ENCODE measurements at places on chromosomes 13 and 19.

GRCh38 chr19:2468596-2468995 is 7.3 kb upstream of the GADD45B start:
- no peak for DNase-seq

DNA sequence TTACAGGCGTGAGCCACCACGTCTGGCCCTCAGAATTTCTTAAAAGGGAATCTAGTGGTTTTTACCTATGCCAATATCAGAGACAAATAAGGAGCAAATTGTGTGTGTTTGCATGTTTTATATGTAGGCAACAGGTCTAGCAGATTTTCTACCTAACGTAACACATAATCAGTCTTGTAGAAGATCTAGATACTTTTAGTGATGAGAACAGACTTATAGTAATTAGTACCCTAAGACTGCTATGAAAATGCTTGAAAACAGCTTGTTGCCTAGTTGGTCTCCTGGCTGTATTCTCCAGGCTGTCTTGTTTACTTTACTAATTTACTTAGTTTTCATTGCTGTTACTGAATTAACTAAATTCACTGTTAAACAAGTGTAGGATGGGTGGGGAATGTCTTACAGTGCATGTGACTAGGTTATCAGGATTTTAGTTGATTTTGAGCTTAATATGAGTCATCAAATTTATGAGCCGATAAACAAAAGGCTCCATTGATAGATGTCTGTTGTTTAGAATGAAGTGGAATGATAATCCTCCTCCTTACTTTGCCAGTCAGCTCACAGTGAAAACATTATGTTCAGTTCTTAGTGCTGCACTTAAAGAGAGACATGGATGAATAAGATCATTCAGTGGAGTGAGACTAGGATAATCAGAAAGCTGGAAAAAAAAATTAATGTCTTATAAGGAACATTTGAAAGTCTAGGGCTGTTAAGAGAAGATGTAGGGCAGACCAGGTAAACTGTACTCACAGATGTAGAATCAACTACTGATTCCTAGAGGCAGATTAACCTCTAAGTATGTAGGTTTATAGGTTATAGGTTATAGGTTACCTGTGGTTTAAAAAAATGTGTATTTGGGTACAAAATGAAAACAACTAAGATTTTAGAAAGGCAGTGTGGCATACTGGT is 22.4 kb downstream of the GTF2F2 start:
- DNase-seq = no peak

DNA sequence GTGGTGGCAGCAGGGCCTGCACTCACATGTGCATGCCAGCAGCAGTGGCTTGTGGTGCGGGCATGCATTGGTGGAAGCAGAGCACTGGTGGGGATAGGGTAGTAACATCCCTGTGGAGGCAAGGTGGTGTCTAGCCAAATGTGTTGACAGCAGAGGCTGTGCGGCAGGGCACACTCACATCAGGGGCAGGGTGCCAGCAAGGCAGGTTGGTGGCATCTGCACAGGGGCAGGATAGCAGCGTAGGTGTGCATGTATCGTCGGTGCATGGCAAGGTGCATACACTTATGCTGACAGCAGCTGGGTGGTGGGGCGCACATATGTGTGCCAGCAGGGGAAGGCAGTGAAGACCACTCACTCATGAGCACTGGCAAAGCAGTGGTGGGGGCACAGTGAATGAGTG is 211.5 kb upstream of the CSNK1A1L start:
- DNase-seq = no peak

- DNase-seq = no peak
These were observed 62.6 kb downstream of the SLC10A2 start for GRCh38 chr13:103003631-103004030.

DNA sequence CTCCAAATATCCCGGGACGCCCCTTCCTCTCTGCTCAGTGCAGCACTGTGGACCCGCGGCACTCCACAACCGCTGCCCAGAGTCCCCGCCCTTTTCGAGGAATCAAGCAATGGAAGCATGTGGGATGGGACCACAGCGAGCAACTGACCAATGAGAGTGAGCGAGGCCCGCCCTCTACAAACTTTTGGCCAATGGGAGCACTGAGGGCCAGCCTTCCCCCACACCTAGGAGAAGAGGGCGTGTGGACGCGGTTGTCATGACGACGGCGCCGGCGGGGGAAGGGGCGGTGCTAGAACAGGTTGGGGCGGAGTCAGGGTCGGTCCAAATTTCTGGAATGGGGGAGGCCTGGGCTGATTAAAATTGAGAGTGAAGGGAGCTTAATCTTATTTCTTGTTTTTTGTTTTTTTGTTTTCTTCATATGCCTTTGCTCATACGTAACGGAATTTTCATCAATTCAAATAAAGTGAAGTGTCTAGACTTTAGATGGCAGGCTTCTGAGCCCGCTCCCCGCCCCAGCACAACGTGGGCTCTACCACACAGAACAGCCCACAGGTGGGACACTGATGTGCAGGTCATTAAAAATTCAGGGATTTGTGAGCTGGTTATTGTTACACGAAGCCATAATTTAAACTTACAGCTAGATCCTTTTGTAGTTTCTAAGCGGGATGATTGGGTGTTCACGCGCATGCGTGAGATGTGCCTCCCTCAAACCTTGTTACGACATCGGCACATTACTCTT is at the start of gene DNAAF3:
Gene DNAAF3, minus strand, starts transcription at position 84 of the 739 bp plus-strand sequence. CDS start 200 bp downstream, outside the sequence.
- DNase-seq = peak; percentile 96

GRCh38 chr13:47707414-47707813 is 293.7 kb downstream of the SUCLA2 start:
- DNase-seq = no peak

DNA sequence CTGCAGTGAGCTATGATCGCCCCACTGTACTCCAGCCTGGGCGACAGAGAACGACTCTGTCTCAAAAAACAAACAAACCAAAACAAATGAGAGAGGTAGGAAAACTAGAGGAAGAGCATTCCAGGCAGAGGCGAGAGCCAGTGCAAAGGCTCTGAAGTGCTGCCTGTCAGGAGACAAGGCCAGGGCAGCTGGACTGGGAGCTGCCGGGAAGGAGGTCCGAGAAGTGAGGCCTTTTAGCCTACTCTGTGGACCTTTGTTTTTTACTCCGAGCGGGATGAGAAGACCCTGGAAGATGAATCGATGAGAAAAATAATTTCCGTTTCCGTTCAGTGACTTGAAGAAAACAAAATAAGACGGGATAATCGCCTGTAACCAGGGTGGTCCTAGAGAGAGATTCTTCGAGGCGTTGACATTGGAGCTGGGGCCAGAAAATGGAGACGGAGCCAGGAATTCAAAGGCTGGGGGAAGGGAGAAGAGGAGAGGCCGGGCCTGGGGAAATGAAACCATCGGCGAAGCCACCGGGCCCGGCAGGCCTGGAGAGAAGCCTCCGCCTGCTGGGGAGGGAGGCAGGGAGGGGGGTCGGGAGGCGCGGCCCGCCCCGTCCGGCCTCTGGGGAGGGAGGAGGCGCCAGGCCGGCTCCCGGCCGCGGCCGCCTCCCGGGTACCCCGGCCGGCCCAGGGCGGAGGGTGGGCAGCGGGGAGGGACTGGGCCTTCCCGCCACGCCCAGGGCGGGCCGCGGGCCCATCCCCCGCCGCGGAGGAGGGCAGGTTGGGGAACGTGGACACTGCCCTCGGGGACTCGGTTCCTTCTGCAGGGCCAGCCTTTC is 7.8 kb upstream of the SERTAD1 start:
- DNase-seq = peak; percentile 50

DNA sequence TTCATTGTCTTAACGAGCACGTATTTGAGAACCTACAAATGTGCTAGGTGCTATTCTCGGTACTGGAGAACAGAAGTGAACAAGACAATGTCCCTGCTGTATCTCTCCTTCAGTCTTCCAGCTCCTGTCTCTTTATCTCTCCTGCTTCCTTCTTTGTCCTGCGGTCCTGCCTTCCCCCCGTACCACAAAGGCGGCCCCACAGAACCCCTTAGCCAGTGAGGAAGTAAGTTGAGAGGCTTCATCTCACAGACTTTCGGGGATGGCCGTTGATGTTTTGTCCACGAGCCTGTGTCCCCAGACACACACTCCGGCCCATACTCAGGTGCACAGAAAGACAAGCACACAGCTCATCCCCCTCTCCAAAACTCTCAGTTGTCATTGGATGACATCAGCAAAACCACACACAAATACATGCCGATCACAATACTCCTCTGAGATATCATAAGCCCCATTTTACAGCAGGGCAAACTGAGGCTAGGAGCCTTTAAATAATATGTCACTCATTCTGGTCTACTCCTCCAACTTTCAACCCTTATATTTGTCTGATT is 507 bp upstream of the SWSAP1 start:
- DNase-seq = no peak

GRCh38 chr13:78339927-78340326 is 263.4 kb downstream of the POU4F1 start:
- no peak for DNase-seq

DNA sequence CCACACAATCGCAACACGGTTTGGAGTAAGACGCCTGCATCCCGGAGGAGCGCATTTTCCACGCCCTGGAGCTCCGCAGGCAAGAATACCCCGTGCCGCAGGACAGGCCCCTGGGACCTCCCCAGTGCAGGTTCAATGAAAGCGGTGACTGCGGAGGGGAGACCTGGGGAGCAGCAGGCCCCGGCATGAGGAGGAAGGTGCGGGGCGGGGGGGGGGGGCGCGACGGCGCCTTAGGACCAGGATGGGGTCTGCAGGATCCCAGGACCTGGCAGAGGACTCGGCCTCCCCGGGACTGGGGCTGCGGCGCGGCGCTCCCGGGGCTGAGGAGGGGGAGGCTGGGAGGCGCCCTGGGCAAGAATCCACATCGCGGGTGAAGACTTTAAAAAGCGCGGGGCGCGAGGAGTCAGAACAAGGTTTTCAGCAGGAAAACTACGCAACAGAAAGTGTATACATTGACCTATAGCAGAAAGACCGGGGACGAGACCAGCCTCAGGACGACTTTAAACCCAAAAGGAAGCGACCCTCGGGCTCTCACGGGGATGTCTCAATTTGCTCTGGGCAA is 432 bp downstream of the ZNF611 start:
- peak; percentile 13 for DNase-seq

DNA sequence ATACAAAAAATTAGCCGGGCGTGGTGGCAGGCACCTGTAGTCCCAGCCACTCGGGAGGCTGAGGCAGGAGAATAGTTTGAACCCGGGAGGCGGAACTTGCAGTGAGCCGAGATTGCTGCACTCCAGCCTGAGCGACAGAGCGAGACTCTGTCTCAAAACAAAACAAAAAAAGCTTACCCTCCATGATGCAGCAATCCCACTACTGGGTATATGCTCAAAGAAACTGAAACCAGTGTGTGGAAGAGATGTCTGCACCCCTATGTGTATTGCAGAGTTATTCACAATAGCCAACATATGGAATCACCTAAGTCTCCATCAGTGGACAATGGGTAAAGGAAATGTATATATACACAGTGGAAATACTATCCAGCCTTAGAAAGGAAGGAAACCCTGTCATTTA is 19.6 kb upstream of the TTYH1 start:
- DNase-seq = no peak

DNA sequence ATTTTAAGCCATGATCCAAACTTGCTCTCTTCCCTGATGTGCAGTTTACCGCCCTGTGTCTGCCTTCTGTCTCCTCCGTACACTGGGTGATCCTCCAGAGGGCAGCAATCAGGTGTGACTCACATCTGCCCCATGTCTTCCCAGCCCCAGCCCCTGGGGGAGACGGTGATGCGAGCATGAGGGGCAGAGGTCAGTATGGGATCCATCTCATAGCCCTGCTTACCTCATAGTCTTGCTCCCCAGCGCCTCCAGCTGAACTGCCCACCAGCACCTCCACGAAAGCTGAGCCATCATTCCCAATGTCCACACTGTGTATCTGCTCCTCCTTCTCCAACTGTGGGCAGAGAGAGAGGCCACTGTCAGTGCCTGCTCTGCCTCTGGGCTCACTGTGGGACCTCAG is 14.6 kb downstream of the XRCC1 start:
- no peak for DNase-seq

- DNase-seq = peak; percentile 82
These were observed at the start of gene FARP1 for GRCh38 chr13:98142380-98143156. FARP1 (plus strand) TSS chr13:98143094; CDS start chr13:98213243, 70,149 bp downstream.

DNA sequence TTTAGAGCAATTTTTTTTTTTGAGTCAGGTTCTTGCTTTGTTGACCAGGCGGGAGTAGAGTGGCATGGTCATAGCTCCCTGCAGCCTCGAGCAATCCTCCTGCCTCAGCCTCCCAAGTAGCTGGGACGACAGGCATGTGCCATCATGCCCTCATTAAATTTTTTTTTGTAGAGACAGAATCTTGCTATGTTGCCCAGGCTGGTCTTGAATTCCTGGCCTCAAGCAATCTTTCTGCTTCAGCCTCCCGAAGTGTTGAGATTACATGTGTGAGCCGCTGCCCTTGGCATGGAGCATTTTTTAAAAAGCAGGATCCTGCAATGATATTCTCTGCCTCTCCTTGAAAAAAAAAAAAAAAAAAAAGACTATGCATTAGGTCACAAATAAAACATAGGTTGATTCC is 5.9 kb downstream of the GPR32 start:
- DNase-seq = no peak

- no peak for DNase-seq
These were observed 885.2 kb upstream of the SLITRK6 start for GRCh38 chr13:86684402-86684801.

GRCh38 chr19:54152878-54153524 is 6.5 kb downstream of the LENG1 start:
- no peak for DNase-seq

GRCh38 chr19:48541813-48542212 is 10.2 kb upstream of the SULT2B1 start:
- no peak for DNase-seq

GRCh38 chr13:38309397-38309796 is 40.3 kb upstream of the UFM1 start:
- no peak for DNase-seq

DNA sequence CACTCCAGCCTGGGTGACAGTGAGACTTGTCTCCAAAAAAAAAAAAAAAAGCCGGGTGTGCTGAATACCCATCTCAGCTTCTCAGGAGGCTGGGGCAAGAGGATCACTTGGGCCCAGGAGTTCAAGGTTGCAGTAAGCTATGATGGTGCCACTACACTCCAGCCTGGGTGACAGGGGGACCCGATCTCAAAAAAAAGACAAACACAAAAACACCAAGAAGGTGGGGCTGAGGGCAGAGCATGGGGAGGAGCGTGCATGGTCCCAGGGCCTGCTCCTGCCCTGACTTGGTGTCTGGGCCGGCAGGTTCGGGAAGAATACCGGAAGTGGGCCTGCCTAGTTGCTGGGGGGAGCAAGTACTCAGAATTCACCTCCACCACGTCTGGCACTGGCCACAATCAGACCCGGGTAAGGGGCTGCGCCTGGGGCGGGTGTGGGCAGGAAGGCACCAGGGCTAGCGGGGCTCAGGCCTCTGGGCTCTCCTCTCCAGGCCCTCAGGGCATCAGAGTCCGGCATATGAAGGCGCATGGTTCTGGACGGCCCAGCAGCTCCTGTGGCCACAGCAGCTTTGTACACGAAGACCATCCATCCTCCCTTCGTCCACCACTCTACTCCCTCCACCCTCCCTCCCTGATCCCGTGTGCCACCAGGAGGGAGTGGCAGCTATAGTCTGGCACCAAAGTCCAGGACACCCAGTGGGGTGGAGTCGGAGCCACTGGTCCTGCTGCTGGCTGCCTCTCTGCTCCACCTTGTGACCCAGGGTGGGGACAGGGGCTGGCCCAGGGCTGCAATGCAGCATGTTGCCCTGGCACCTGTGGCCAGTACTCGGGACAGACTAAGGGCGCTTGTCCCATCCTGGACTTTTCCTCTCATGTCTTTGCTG is 11.3 kb downstream of the DDX39A start:
- DNase-seq = no peak
